ENCODE measurements at places on chromosomes 1 and 21.

GRCh38 chr1:184379111-184379752, 7.6 kb upstream of the C1orf21 start:
- DNase-seq, result no peak

DNA sequence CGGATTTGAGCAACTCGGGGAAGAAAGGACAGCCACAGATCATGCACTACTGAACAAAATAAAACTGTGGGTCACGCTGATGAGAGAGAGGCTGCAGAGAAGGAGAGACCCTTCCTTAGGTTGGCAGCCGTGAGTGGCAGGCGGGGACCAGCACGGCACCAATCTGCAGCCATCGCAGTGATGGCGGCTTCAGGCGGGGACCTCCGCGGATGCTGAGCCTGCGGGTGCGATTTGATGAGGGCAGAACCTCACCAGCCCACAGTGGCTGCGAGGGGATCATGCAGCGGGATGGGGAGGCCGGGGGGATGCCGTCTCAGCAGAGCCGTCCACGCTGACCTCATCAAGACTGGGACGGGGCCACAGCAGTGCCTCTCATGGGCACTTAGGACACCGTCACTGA, 11.8 kb downstream of the ITGB2 start:
- no peak for DNase-seq

- no peak for DNase-seq
These were observed 24.9 kb upstream of the GRHL3 start for GRCh38 chr1:24294228-24294672.

DNA sequence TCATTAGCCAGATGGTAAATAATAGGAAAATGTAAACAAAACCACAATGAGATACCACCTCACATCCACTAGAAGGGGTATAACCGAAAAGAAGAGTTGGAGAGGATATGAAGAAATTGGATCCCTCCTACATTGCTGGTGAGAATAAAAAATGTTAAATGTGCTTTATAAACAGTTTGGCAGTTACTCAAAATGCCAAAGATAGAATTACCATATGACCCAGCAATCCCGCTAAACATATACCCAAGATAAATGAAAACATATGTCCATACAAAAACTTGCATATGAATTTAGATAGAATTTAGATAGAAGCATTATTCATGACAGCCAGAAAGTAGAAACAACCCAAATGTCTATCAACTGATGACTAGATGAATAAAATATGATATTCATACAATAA, 4.4 kb upstream of the FMO2 start:
- no peak for DNase-seq

GRCh38 chr1:197321811-197322210, 53.8 kb downstream of the CRB1 start:
- DNase-seq, result no peak

DNA sequence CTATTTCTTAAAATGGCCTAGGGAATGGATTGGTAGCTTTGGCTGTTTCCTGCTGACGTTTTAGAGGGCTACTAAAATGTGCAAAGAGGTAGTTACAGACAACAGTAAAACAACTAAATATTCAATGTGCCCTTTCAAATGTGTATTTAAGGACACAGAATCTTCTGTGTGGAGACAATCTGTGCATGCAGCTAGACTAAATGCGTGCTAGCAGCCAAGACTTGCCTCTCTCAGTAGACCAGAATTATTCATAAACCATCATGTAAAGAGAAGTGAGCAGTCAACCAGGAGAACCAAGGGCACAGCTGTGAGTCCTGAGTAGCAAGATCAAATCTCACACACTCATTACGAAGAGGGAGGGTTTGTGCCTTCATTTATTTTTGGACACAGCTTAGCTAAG, 160.2 kb upstream of the GREM2 start:
- DNase-seq, result no peak

DNA sequence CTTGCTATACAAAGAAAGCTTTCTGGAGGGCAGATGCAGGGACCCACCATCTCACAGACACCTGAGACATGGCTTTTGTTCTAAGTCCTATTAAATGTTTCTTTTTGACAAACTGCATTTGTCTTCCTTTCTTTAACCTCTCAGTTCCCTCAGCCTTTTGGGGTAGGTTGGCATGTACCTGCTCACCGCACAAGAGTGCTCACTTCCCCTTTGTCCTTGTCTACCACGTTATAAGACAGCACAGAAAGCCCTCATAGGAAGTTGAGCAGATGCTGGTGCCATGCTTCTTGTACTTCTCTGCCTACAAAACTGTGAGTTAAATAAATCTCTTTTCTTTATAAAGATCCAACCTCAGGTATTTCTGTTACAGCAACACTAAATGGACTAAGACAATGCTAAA, 31.9 kb upstream of the RGS21 start:
- DNase-seq, result no peak

- peak; percentile 20 for DNase-seq
These were observed 21.1 kb downstream of the CACNA1E start for GRCh38 chr1:181504399-181504842.

DNA sequence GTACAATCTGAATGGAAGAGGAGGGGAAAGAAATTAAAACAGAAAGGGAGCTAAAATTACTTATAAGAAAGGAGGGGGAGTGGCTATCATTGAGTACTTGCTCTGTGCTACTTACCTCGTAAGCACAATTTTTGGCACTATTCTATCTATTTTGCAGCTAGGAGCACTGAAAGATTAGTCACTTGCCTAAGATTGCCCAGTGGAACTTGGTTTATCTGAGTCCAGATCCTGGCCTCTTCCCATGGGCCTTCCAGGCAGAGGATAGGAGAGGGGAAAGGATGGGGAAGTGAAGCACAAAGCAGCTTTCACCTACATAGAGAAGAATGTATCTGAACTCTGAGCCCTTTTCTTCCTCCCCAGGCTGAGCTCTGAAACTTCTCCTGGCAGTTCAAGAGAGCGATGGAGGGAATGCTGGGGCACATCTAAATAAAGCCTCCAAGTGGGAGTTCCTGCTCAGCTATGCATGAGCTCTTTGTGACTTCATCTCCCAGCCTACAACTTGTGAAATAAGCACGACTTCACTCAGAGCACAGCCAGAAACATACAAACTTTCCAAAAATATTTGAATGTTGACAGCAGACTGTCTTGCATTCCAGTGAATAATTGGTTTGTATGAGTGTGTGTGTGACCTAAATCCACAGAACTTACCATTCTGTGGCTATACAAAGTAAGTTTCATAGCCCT, 29.4 kb downstream of the HMGB4 start:
- DNase-seq, result no peak

- no peak for DNase-seq
These were observed 196.9 kb upstream of the USP24 start for GRCh38 chr1:55412060-55412459.

DNA sequence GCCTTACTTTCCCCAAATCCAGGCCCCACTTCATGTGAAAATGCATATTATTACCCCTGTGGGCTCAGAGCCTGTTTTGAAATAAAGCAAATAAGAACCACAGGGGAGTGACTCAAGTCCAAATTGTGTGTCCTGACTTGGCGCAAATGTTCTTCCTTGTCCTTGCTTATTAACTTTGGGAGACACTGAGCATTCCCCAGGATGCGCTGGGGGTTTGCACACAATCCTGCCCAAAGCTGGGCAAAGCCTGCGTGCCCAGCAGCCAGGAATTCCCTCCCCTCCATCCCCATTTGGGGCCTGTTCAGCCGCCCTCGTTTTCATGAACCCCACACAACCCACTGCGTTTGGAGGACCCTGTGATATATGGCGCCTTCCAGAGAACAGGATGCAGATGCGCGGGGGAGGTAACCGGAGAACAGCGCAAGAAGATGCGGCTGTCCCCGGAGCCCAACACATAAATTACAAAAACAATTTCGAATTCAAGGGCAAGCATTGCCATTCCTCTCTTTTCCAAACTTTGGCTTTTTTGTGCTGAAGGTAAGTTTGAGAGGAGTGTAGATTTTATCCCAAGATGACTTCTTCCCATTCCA, 42.4 kb upstream of the CLDN14 start:
- no peak for DNase-seq

DNA sequence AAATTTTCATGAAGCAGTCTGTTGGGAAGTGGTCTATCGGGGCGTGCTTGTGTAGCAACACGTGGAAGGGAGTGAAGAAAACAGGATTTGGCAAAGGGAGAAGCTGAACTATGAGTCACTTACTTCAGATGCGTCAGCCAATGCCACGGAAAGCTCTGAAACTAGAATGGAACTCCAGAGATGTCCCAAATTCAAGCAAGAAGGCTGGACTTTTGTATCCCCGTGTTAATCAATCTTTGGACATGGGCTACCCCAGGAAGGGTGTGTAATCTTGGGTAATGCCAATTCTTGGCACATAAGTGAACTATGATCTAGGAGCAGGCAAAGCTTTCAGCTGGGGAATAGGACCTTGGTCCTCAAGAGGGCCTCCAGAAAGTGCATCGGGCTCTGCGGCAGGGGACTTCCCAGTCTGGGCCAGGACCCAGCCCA, 102.6 kb downstream of the ADSS2 start:
- no peak for DNase-seq

GRCh38 chr1:36699113-36699911, 216.6 kb upstream of the CSF3R start:
- peak; percentile 63 for DNase-seq

DNA sequence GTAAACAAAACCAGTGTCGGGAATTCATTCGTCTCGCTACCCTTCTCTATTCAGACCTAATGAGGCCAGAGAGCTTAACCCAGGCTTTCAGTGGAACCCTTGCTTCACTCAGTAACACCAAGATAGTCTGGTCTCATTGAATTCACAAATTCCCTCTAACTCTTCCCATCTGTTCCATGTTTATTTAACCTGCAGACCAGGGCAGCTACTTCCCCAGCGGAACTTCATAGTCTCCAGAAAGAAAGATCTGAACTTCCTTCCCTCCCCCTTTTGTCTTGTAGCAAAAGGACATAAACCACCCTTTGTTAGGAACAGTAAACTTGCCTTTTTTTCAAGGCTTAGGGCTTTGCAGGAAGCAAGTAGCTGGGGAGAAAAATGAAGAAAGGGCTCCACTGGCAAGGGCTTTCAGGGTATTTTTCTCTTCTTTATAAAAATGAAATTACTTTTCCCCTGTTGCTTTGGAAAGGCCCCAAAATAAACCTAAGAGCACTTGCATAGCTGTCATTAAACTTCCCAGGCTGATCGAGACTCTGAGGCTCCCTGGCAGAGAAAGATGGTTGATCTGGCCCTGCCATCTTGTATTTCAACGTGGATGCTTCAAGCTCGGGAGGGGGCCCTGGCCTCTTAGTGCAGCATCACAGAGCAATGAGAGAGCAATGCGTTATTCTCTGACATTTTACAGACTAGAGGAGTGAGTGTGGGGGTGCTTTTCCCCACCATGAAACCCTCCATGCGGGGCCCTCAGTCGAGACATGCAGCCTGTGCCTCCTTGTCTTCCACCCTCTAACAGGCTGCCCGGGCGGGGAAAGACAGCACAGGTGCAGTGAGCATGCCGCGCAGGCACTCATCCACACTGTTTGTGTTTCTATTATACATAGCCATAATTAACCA, 30.0 kb downstream of the MIS18A start:
- no peak for DNase-seq

- DNase-seq, result no peak
These were observed 587.9 kb downstream of the ADGRL2 start for GRCh38 chr1:82388679-82389078.

DNA sequence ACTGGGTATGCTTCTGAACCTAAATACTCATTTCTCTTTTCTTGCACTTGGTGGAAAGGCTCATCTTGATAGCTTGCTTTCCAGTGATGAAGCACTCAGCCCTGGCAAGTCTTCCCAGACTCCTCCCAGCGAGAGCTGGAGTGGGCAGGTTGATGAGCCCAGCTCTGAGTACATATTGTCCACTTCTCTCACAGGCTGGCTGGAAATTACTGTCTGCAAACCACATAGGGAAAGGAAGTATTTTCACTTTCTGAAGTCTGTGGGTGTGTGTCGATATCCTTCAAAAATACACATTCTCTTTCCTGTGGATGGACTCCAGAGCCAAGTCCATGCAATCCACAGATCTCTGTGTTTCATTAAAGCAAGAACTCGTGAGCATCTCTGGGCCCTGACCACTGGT, 38.7 kb upstream of the CNTN2 start:
- no peak for DNase-seq

DNA sequence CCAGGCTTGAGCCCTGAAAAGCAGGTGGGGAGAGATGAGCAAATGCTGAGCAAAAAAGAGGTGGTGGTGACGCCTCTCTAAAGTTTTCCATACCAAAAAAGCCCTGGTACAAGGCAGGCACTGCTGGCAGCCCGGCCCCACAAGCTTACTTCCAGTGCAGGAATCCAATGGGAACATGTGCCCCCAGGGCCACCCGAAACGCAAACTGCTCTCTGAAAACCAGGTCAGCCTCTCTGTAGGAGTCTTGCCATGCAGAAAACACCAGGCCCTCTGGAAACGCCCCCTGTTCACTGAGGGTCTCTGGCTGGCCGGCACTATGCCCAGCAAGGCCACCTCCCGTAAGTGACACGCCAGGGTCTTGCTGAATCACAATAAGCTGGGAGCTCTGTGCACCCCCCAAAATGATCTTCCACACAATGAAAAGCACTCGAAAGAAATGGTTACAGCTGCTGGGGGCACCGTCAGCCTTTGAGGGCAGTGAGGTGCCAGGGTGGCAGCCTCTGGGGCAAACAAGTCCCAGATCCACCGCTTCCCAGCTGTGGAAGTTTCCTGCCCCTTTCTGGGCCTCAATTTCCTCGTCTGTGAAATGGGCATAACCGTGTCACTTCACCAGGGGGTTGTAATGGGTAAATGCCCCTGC, 170.5 kb downstream of the TOMM20 start:
- no peak for DNase-seq

DNA sequence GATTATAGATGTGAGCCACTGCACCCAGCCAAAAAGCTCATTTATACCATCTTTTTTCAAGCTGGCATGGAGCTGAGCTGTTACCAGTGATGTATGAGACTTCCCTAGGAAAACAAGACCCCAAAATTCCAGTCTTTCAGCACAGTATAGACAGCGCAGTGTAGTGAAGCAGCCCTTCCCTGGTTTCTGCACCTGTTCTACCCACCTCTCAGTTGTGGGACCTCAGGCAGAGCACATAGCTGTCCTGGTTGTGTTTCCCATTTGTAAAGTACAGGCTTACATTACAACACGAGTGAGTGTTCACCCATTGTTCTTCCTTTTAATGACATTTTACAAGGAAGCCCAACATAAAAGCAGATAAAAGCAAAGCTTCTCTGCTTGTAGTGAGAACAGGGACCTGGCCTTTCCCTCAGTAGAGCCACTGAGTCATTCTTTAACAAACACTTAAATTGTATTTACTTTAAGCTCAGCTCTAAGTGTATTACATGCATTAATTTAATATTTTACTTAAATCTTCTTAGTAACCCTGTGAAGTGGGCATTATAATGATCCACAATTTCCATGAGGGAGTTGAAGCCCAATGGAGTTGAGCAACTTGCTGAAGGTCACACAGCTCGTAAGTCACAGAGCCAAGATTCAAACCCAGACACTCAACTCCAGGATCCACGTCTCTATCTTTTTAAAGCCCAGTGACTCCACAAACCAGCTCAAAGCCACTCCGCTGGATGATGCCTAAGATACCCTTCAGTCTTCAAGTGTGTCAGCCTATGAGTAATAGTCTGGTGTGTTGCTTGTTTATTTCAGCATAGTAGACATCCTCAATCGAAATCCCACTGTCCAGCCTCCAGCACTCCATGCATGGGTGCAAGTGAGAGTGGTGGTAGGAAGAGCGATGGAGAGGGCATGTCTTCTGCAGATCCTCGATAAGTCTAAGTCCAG, 40.5 kb upstream of the CAPZB start:
- no peak for DNase-seq
